Left forelimb (tissue), 1 donor: ENCODE measurements at places on chromosomes 12 and 14.

DNA sequence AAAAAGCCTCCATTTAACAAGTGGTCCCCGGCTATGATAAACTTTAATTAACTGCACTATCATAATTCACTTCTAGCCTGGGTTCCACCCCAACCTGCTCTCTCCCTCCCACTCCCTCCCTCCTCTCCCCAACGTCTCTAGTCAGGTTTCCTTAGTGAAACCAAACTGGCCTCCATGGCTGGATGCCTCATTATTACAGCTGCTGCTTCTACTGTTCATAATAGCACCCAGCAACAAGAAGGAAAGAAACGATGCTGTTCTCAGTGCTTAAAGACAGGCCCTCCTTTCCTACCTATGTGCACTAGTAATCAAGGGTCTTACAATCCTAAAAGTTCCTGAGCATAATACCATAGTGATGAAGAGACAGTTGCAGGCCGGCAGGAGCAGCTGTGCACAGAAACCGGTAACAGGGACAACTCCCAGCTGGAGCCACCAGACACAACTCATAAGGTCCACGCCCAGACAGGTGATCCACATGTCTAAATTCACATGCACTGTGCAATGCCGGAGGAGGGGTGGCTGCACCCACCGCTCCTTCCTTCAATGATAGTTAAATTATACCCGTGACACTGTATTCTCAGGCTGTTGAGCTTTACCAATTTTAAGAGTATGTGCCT, 6.2 kb downstream of the IRF2BPL start:
- no peak for DNase-seq

DNA sequence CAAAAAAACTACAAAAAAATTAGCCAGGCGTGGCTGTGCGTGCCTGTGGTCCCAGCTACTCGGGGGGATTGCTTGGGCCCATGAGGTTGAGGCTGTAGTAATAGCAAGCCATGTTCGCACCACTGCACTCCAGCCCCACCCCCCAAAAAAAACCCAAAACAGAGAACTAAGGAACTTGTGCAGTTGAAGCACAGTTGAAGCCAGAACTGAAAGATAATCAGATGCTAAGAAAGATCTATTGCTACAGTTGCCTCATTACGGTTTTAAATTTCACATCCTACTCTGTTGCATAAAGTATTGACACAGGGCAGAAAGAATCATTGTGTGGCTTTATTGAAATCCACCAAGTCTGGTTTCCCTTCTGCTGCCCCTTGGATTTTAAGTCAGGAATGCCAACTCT, 3.8 kb downstream of the CS start:
- no peak for DNase-seq

- DNase-seq, result no peak
These were observed 192.2 kb upstream of the ARHGAP5 start for GRCh38 chr14:31884776-31885379.

DNA sequence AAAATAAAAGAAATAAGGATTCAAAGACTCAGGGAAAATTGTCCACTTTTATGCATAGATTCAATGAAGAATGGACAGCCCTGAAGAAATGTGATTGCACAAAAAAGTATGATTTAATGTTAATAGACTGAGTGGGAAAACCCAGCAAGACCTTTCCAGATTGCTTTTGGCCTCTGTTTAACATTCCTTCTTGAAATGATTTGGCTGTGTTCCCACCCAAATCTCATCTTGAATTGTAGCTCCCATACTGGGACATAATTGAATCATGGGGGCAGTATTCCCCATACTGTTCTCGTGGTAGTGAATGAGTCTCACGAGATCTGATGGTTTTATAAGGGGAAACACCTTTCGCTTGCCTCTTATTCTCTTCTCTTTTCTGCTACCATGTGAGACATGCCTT, 1316.9 kb upstream of the SEL1L start:
- no peak for DNase-seq

- no peak for DNase-seq
These were observed 41.1 kb downstream of the AREL1 start for GRCh38 chr14:74671789-74672188.
